Foreskin keratinocyte (primary cell): ENCODE measurements at places on chromosomes 12 and 14.

GRCh38 chr14:90275820-90276219 is 19.5 kb downstream of the PSMC1 start:
- DNase-seq = no peak

- DNase-seq = no peak
Observed at GRCh38 chr12:113649256-113649830, 177.7 kb upstream of the LHX5 start.

DNA sequence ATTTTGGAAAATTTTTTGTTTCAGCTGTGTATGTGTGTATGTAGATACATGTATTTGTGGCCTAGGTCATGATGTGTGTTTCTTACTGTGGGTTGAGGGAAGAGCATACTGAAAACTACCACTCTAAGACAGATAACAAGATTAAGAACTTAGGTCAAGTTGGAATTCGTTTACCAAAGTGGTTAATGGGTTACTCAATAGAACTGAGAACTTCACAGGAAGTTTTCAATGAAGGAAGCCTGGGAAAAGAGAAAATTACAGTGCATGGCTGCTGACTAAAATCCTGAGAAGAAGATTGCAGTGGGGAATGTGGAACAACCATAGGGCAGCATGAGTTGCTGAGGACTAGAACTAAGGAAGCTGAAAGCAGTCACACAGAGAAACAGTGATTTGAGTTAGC is 21.4 kb upstream of the FOXG1 start:
- no peak for DNase-seq

DNA sequence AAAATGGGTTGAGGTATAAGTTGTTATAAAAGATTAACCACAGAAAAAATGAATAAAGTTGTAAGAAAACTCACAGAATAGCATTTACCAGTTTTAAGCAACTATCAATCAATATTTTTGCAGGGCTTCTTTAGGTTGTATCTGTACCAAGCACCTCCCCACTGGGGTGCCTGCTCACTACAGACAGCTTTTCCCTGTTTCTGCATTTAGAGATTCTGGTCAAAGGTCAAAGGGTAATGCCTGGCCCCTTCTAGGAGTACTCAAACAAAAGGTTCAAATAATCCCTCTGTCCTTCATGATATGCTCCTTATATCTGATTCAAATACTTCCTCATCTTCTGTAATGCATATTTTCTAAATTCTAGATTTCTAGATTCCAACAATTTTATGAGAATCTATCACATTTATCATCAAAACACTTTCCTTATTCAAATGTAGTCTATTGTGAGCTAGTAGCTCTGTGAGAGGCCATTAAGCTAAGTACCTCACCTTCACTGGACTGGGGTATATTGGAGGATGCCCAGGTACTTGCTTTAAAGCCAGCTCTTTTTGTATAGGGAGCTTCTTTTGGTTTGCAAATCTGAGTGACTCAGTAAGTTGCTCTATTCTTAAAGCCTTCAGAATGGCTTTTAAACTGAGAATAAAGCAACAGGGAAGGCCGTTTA is 120.7 kb upstream of the PTPRB start:
- DNase-seq = no peak

- DNase-seq = no peak
Observed at GRCh38 chr12:12691549-12691948, 4.4 kb downstream of the GPR19 start.

- no peak for DNase-seq
Observed at GRCh38 chr12:106764738-106765137, 9.7 kb upstream of the RIC8B start.
